Endothelial cell (in vitro differentiated cells): ENCODE measurements at places on chromosomes 4 and X. TPM values are rescaled to one million over a fixed set of nuclear protein-coding genes. Genes with fewer than 3 reads are reported as not detected.

Gene UCP1
- total RNA-seq, result 19.5 TPM

Gene TRIM61
- 1.8 TPM for total RNA-seq

Gene GPR101
- total RNA-seq, result not detected

Gene NLGN3
- 1.7 TPM for total RNA-seq

Gene OPRPN
- not detected for total RNA-seq

Gene XG
- 0.18 TPM for total RNA-seq

Gene UGT2B10
- total RNA-seq, result not detected

Gene SOD3
- total RNA-seq, result 1.6 TPM

Gene RHOXF2B
- not detected for total RNA-seq

Gene SSX3
- not detected for total RNA-seq

Gene TMPRSS11D
- total RNA-seq, result not detected

Gene RPS6KA6
- 7.4 TPM for total RNA-seq

Gene SLIT2
- total RNA-seq, result 8.1 TPM

Gene NEUROG2
- not detected for total RNA-seq

GRCh38 chrX:154356596-154356995, 17.8 kb downstream of the FLNA start:
- no peak for DNase-seq

GRCh38 chr4:113222471-113222870, 173.0 kb downstream of the ANK2 start:
- DNase-seq, result no peak

- DNase-seq, result no peak
Observed at GRCh38 chr4:85967872-85968271, 392.0 kb downstream of the MAPK10 start.

- no peak for DNase-seq
Observed at GRCh38 chr4:52748432-52748831, 2.8 kb downstream of the ERVMER34-1 start.

DNA sequence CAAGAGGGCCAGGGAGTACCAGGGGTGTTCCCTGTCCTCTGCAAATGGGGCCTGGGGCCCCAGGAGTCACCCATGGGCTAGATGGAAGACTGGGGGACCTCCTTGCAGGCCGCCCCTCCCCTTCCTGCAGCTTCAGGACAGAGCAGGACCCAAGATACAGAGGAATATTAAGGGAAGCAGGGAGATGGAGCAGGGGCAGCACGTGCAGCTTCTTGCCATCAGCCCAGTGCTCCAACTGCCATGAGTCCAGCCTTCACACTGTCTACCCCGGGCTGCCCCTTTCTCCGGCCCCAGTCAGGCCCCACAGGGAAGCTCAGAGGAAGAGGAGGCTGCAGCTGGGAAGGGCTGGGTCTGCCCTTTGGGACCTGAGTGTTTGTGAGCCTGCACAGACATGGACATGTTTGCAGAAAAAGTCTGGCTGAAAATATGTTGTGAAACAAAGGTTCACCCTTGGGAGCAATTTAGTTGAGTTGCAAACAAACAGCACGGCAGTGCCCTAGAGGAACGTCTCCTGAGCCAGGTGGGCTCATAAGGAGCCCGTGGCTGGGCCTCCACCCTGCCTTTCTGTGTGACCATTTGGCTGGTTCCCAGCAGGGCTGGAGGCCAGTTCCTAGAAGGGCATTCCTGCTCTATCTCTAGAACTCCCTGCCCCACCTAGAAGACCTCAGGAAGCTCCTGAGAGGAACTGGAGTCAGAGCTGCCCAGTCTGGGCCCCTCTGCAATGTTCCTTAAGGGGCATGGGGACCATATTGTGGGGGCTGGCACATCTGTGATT, 8.9 kb downstream of the FATE1 start:
- DNase-seq, result no peak

DNA sequence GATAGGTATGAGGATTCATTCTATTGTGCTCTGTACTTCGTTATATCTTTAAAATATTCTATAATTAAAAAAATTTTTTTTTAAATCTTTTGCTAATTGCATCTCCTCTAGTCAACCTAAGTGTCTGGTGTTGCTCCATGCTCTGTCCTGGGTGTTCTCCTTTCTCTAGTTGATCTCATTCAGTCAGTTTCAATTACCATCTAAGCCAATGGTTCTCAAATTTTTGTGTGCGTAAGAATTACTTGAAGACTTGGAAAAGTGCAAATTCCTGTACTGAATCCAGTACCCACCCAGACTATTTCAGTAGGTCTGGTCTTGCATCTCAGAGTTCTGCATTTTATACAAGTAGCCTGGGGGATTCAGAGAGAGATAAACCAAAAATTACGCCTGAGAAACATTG, 6.7 kb downstream of the TMPRSS11D start:
- no peak for DNase-seq

- no peak for DNase-seq
Observed at GRCh38 chr4:88006956-88007303, 505 bp upstream of the PKD2 start.

GRCh38 chrX:65750674-65751469, 83.4 kb downstream of the MSN start:
- DNase-seq, result no peak

- DNase-seq, result no peak
Observed at GRCh38 chrX:110536816-110537215, 178.2 kb downstream of the RTL9 start.

DNA sequence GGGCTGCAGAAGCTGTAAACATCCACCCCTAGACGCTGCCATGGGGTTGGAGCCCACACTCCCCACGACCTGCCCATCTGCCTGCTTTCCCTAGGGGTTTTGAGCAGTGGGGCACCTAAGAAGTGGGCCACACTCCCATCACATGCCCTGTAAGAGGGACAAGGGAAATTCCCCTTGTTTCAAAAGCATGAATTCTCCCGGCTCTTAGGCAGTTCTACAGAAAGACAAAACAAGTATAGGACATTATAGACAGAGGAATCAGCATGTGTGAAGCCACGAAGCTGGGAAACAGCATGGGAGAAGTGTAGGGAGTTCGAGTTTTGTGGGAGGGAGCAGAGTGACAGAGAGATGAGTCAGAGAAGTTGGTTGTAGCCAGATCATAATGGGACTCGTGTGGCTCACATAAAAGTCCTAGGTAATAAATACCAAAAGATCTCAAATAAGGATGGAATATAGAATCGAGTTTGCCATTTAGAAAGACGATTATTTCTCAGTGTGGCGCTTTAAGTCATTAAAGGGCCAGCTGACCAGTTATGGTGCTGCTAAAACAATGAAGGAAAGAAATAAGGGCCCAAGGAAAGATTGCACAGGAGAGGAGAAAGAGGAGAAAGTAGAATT, 23.9 kb downstream of the APOO start:
- DNase-seq, result no peak

GRCh38 chrX:40094041-40094899, 3.5 kb downstream of the BCOR start:
- no peak for DNase-seq

GRCh38 chr4:56986192-56986591, 7.5 kb downstream of the POLR2B start:
- no peak for DNase-seq

DNA sequence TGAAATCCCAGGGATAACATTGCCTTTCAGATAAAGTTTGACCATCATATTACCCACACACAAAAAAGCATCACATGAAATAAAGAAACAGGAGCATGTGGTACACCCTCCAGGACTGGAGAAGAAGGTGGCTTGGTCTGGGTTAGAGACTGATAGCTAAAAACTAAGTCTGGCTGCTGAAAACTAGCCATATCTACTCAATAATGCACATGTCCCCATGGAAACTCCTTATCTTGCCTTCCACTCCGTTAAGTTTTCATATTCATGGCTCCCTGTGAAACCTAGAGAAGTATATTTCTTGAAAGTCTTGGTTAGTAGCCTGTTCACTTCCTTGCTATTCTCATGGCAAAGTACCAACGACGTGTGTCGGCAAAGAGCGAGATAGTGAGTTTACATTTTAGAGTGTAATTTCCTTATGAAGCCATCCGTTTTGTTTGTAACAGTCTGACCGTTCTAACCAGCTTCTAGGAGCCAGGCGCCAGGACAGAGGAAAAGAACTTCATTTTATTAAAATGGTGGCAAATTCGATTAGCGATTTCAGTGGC, 6.7 kb upstream of the DCTD start:
- no peak for DNase-seq

DNA sequence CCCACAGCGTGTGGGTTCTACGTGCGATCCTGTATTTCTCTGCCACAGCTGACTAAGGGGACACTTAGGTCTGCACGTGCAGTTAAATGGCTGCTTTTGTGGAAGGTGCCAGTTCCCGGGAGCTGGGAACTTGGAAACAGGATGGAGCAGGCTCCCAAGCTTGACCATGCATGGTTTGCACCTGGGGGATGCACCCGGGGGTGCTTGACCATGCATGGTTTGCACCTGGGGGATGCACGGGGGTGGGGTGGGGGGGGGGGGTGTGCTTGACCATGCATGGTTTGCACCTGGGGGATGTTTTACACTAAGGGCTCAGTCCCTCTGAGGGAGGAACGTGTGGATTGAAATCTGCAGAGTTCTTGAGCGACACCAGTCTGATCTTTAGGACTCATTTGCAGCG, 5.7 kb downstream of the WFS1 start:
- DNase-seq, result no peak

- no peak for DNase-seq
Observed at GRCh38 chr4:177001271-177002175, 208.8 kb upstream of the VEGFC start.

- no peak for DNase-seq
Observed at GRCh38 chr4:159600061-159600460, 497.2 kb downstream of the RAPGEF2 start.

DNA sequence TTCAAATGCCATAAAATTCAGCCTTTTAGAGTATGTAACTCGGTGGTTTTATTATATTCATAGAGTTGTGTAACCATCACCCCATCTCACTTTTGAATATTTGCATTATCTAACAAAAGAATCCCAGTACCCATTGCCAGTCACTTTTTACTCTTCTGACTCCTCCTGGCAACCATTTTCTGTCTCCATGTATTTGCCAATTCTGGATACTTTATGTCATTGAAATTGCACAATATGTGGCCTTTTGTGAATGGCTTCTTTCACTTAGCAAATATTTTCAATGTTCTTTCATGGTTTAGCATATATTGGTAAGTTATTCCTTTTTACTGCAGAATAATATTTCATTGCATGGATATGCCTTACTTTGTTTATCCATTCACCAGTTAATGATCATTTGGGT, 79.9 kb downstream of the SLIT2 start:
- no peak for DNase-seq

GRCh38 chr4:3252831-3253641, 4.1 kb downstream of the MSANTD1 start:
- no peak for DNase-seq
